CD4-positive, alpha-beta T cell treated with Interleukin-12 subunit alpha and Interleukin-12 subunit beta, for 1 hour (primary cell): ENCODE measurements at places on chromosomes 12 and 14.
A peak's percentile ranks its signal among the peaks of the same experiment; 100 is the strongest.

- peak; percentile 41 for DNase-seq
Measured at GRCh38 chr14:37230551-37231194, 32.9 kb downstream of the MIPOL1 start.

DNA sequence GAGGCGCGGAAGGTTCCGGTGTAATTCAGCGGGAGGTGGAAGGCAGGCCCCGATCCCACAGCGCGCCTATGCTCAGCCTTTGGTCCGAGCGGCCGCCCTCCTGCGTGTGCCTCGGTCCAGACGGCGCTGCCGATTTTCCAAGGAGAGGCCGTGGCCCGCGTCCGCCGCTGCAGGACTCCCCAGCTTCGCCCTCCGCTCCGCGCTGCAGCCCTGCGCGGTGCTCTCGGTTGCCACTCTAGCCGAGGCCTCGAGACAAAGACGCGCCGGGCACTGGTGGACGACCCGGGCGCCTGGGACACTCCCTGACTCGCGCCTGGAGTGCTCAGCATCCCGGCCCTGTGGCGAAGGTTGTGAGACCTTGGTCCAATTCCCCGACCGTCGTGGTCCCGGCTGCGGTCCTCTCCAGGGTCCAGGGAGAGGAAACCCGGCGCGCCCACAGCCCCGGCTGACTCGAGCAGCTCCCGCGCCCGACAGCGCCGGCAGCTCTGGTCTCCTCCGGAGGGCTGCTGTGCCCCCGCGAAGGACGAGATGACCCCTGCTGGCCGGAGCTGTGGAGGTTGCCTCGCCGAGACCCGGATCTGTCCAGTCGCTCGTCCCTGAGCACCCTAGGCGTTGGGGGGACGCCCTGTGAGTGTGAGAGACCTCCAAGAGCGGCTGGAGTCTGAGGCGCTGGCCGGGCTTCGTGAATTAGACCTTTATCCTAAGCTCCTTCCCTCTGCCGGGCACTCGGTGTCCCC is 6.5 kb downstream of the HOXC12 start:
- DNase-seq = no peak

DNA sequence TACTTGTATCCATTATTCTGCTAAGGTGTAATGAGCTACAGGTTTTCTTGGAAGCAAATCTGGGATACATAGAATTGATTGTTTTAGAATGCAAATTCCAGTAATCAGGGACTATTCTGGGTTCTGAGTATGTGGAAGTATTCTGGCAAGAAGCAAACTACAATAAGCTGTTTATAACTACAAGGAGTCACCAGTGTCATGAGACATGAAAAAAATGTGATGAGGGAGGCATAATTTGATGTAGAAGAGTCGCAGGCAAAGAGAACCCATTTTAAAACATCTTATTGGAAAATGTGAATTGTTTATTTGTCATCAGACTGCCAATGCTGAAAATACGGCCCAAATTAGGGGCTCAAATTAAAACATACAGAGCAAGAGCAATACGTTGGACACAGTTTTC is 321.8 kb upstream of the E2F7 start:
- no peak for DNase-seq

- DNase-seq = no peak
Measured at GRCh38 chr12:22866406-22866805, 241.4 kb downstream of the ETNK1 start.

DNA sequence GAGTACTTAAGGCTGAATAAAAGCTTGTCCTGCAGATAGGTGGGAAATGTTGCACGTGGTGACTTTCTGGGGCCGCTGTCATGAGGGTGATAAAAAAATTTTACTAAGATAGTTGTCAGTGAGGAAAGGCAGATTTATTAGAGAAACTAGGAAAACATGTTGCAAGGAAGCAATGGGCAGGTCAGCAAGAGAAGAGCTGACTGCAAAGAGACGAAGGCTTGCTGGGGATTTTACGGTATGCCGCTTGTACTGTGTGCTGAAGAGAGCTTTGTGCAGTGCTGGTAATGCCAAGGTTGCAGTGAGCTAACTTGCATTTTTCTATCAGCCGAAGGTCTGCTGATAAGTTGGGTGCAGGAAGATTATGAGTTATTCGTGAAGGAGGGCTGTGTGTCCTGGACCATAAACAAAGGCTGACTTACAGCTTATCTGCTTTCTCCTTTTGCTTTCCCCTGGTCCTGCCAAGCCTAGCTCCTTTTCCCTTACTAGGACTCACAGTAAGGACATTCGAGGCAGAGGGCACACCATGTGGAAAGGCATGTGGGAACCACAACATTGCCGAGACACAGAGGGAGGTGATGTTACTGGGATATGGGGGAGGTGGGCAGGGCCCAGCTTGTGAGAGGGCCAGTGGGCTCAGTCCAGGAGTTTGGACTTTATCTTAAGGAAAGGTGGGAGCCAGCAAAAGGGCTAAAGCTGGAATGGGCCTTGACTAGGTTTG is 7.4 kb upstream of the CCDC88C start:
- DNase-seq = no peak

- DNase-seq = no peak
Measured at GRCh38 chr12:113432986-113433385, 10.8 kb downstream of the SDSL start.

DNA sequence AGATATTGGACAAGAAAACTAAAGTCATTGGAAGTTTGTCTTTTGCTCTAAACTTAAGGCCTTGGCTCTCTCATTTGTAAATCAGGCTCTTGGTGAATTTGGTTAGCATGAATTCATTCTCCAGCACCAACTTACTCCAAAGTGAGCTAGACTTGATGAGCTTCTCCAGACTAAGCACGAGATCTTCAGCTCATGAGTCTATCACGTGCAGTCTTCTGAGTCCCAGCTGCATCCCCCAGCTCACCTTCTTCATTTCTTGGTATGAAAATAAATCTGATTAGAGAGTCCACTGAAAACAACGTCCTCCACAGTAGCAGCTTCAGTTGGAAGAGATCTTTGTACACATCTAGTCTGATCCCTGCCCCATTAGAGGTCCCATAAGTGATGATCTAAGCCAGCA is 52.5 kb upstream of the DDX11 start:
- DNase-seq = no peak

- no peak for DNase-seq
Measured at GRCh38 chr14:74490486-74490885, 2.6 kb downstream of the NPC2 start.

GRCh38 chr12:62301080-62301798 is 41.0 kb downstream of the USP15 start:
- DNase-seq = no peak

- DNase-seq = no peak
Measured at GRCh38 chr12:74488134-74488533, 49.5 kb upstream of the ATXN7L3B start.

DNA sequence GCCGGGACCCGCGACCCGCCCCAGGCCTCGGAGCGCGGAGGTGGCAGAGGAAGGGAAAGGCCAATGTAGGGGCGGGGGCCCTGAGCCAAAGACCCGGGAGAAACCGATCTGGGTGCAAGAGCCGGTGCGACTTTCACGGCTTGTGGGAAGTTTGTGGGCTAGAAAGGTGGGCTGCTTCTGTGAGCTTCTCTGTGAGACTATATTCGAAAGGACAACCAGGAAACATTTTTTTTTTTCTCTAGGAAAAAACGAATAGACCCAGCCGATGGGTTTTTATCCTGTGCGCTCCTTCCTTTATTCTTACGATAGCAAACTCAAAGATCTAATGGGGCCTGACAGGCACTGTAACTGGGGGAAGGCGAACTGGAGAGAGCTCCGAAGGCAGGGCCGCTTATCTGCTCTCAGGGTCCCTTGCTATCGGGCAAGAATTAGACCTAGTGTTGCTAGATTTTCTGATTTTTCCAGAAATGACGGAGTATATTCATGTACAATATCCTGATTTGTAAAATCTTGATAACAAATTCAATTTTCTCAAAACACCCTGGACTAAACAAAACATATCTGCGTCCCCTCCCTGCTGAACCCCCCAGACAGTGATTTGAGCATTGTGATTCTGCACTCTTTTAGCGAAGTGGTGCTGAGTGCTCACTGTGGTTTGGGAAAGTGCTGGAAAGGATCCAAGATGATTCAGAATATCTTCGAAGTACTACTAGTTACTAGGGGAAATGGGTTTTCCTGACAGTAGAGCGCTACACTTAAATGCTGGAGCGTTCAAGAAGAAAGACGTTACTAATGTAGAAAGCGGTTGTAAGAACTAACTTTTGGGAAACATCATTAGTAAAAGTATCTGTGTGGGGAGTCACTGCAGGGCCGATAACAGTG is 563 bp upstream of the STXBP6 start:
- no peak for DNase-seq

DNA sequence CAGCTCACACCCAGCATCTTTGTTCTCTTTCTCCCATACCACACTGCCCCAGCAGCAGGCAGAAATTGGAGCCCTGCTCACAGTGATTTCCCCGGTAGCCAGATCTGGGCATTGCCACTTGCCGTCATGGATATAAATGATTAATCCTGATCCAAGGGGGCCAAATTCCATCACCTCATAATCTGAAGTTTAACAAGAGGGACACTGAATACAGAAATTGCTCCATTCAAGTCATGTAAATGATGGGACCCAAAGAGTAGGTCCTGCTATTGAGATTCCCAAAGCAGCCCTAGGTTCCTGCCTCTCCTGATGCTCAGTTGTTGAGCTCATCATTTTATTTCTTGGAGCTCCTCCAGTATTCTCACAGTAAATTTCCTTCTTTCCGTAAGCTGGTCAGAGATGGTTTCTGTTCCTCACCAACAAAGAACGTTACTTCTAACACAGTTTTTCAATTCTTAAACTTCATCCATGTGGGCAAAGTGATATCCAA is 11.7 kb downstream of the ITPR2 start:
- no peak for DNase-seq

GRCh38 chr14:75821831-75822521 is 159.8 kb downstream of the TGFB3 start:
- no peak for DNase-seq

- DNase-seq = no peak
Measured at GRCh38 chr12:21695986-21696385, 38.3 kb upstream of the LDHB start.

DNA sequence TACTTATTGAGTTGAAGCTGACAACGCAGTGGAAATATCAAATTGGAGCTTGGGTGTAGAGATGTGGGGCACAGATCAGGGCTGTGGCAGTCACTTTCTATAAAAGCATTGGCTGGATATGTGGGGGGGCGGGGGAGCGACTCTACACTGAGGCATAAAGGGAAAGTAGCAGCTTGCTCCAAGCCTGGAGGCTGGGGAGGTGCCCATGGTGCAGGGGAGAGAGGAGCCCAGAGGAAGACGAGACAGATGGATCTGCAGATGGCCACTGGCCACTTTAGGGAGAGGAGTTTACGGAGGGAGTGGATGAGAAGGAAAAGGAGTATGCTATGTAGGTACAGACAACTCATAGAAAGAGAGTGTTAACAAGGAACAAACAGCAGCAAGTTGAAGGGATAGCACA is 13.5 kb upstream of the NGB start:
- no peak for DNase-seq

GRCh38 chr12:92764831-92765230 is 62.0 kb downstream of the PLEKHG7 start:
- DNase-seq = no peak

- no peak for DNase-seq
Measured at GRCh38 chr12:31872831-31873604, 86.2 kb upstream of the RESF1 start.

DNA sequence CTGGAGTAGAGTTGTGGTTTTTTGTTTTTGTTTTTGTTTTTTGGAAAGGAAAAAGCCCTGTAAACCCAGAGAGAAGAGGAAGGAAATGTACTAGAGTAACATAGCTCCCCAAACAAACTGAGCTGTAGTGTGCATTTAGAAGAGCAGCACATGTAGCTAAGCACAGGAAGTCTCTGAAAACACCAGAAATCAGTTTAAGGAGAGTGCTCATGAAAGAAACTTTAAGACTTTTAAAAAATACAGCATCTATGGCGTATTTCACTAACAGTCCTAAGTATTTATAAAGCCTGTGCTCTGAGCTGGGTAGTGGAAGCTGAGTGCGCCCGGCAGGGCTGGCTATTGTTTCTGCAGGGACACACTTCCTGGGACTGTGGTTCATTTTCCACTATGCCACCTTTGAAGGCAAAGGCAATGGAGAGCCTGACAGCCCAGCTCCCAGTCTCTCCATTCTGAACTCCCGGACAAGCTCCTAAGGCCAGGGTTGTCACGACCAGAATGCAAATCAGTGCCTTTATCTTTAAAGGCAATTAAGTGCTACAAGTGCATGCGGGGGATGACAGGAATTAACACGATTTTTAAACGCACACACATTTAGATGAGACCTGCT is 45.4 kb downstream of the NIN start:
- no peak for DNase-seq

DNA sequence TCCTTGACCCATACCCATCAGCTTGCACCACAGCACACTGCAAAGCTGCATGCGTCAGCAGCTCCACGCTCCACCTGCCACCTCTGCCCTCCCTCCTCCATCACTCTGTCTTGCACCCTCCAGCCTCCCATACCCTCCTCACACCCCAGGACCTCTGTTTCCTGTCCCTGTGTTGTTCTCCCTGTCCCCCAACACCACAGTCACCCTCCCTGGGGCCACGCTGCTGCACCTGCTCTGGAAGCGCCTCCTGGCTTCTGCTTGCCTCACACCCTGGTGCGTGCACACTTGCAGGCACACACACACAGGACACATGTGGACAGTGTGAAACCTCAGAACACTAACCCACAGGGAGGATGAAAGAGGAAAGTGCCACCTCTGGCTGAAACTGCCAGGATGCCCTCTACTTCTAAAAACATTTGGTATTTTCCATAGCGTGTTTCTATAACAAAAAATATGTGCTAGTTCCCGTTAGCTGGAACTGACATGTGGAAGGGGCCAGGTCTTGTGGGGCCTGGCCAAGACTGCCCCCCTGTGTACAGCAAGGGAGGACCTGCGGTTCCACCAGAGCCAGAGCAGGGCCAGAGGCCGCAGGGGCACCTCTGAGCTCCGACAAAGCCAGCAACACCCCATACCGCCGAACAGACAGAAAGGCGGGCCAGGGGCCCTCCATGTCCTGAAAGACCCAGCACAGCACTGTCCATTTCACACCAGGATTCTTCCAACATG is 10.0 kb downstream of the BRF1 start:
- DNase-seq = peak; percentile 28

- no peak for DNase-seq
Measured at GRCh38 chr12:119836781-119837180, 40.3 kb downstream of the CIT start.

- DNase-seq = peak; percentile 69
Measured at GRCh38 chr14:61403411-61403810, 82.0 kb downstream of the PRKCH start.

DNA sequence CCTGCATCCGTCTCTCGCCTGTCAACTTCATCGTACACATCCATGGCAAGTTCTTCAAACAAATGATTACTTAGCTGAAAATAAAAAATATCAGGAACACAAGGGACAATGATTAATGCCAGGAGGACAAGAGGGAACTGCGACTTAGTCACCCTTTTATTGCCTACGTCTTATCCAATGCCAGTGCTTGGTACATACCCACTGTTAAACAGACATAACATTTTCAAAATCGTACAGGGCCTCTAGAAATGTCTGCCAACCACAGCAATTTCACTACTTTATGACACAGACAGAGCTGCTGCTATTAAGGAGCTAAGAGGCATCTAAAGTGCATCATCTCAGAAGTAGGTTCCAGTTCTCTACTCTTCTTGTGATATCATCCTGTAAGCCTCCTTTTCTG is 34.6 kb downstream of the GIT2 start:
- DNase-seq = no peak

- peak; percentile 2 for DNase-seq
Measured at GRCh38 chr14:60561845-60562746, 53.1 kb downstream of the SIX6 start.

GRCh38 chr14:21385188-21385904 is 1.5 kb upstream of the SUPT16H start:
- no peak for DNase-seq
